MG63 (cell line): ENCODE measurements at places on chromosomes 2 and 18. TPM values are rescaled to one million over a fixed set of nuclear protein-coding genes. Genes with fewer than 3 reads are reported as not detected.

- DNase-seq = no peak
Observed at GRCh38 chr2:43764086-43764705, 9.6 kb upstream of the DYNC2LI1 start.

DNA sequence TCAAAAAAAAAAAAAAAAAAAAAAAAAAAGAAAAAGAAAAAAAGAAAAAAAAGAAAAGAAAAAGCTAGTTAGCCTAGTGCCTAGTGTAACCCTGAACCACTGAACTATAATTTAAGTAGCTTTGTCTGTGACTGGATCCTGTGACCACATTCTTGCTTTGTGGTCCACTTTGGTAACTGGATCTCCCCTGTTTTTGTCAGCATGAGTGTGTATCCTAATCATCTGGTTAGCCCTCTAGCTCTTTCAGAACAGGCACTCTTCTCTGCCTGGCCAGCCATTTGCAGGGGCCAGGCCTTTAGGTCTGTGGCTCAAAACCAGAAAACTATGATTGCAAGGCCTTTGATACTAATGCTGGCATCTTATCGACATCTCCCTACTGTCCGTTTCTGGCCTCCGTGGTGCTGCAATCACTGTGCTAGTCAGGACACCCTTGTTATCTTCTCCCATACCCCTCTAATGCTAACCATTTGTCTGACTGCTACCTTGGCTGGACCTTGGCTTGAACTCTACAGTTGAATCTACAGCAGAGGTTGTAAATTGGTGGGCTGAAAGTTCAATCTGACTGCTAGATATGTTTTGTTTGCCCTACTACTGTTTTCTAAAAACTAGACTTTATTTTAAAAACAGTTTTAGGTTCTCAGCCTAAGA, 40.5 kb downstream of the RBKS start:
- no peak for DNase-seq

- DNase-seq = peak; percentile 22
Observed at GRCh38 chr2:109213646-109214433, 84.8 kb downstream of the SH3RF3 start.

DNA sequence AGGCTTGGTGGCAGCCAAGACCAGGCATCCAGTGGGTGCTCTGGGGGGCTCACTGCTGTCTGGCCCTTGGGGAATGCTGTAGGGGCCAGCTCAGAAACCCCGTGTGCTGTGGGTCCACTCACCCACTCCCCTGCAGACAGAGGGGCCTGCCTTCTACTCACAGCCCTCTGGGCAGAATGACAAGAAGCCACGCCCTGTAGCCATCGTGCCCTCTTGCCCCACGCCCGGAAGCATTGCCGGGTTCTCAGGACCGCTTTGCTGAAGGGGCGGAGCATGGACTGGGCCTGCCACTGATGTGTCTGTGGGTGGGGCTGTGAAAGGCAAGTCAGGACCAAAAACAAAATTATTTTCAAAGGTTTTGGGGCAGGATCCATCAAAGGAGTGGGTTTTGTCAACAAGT, 27.8 kb downstream of the GLI2 start:
- DNase-seq = no peak

DNA sequence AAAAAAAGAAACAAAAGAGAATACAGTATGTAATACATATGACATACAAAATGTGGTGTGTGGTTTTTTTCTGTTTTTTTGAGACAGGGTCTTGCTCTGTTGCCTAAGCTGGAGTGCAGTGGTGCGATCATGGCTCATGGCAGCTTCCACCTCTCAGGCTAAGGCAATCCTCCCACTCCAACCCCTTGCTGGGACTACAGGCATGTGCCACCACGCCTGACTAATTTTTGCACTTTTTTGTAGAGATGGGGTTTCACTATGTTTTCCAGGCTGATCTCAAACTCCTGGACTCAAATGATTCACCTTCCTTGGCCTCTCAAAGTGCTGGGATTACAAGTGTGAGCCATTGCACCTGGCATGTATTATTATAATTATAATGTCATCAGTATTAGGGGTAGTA, 38.9 kb downstream of the DHX57 start:
- no peak for DNase-seq

DNA sequence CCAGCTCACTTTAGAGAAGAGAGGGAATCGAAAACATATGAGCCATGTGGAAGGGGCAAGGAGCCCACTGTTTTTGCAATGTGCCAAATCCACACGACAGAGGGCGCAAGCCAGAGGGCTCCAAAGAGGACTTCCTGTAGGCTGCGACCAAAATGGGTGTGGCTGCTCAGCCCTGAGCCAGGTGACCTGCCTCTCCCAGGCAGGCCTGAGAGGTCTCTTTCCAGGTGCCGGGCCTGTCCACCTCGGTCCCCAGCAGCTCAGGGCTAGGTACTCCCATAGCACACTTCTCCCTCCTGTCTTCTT, 153.8 kb downstream of the TTC32 start:
- DNase-seq = no peak

Gene NAT8
- total RNA-seq = not detected in 2 replicates

DNA sequence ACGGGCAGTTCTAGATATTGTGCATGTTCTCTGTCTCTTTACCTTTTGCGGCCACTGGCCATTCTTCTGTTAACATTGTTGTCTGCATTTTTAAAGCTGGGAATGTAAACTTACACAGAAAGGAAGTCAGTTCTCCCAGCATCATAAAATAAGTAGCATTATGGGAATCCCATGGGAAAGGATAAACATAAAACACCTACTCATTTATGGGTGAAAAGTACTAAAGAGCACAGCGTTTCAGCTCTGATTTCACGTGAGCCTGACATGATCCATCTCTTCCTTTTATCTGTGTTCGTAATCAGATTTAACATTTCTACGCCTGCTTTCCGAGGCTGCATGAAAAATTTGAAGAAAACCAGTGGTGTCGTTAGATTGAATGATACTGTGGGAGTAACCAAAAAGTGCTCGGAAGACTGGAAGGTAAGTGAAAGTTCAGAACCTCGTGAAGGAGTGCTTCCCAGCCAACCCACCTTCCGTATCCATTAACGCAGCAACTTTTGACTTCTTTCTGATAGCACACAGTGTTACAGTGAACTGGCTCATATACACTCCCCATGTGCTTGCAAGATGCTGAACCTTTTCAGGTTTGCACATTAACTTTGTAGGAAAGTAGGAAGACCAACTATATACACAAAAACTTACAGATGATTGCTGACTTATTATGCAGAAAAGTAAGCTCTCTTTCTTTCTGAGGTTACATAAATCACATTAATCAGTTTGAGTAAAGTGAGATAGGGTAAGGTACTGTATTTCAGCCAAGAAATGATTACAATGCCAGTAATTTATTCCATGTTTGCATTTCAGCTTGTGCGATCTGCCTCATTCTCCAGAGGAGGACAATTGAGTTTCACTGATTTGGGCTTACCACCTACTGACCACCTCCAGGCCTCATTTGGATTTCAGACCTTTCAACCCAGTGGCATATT, 86.5 kb upstream of the TTC39C start:
- no peak for DNase-seq
